ENCODE measurements at places on chromosomes 16 and 17.

- no peak for DNase-seq
These were observed 75.1 kb downstream of the GRIN2A start for GRCh38 chr16:10107081-10107480.

- DNase-seq = no peak
These were observed 7.1 kb downstream of the CARHSP1 start for GRCh38 chr16:8861563-8862308.

DNA sequence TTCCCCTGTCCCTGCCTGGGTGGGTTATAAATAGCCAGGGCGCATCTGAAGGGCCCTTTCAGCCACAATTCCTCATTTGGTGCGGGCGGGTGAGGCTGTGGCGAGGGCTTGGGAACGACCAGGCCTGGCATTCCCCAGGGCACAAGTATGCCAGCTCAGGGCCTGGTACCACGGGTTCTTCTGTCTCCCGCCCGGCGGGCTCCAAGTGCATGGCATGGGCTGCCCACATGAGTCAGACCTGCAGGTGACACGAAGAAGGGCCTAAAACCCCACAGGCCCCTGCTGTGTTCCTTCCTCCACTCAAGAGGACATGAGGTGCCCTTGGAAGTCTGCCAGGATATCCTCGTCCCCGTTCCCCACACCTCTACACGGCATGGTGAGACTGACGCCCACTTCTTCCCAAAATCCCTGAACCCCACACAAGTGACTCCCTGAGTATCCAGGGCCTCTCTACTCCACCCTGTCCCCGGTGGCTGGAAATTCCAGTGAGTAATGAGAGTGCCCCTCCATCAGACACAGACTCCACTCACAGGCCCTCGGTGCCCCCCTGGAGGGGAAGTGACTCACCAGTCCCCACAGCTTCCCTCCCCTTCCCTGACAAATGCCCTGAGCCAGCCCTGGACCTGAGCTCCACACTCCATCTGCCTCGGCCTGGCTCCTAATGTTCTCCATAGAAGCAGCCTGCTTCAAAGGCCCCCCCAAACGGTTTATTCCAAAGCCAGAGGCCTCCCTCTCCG lies 68.8 kb downstream of the ABR start:
- no peak for DNase-seq

DNA sequence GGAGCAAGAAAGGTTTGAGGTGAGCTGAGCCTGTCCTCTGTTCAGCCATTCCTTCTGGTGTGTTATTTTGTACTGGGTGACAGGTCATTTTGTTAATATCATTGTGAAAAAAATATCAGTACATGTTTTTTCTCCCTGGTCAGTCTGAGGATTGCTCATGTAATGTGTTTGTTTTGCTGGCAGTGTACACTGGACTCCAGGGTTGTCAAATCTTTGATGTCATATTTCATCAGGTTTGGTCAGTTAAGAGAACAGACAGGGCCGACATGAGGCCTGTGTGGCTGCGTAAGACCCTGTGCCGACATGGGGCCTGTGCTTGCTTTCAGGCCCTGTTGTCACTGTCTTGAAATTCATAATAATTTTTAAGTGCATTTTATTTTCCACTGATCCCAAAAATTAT lies 22.5 kb downstream of the CLUAP1 start:
- DNase-seq = no peak

DNA sequence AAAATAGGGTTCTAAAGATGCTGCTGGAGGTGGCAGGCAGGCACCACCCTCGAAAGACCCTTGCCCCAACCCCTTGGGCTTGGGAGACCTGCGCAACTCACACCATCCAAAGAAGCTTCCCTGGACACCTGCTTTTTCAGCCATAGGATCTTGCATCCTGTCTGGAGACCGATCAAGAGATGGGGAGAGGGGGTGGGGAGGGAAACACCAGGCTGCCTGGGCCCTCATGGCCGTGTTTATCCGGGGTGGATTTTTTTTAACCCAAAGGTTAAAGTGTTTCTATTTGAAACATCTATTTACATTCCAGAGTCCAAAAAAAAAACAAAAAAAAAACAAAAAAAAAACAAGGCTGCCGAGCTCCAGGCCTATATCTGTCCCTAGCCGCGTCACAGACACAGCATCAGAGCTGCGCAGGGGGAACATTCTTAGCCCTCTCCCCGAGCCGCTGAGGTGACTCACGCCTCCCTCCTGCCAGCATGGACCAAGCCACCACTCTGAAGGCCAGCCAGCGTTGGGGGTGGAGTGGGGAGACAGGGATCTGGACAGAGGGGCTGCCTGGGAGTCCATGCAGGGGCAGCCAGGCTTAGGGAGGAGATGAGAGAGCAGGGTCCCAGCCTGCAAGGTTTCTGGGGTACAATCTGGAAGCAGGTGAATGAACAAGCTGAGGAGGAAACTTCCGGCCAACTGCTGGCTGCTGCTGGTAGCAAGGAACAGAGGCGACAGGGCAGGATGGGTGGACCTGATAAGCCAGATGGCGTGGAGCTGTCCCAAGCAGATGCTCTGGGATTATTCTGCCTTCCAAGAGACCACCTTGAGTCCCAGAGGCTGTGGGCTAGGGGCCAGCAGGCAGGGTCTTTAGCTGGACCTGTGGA lies 14.8 kb downstream of the HDAC5 start:
- DNase-seq = no peak

DNA sequence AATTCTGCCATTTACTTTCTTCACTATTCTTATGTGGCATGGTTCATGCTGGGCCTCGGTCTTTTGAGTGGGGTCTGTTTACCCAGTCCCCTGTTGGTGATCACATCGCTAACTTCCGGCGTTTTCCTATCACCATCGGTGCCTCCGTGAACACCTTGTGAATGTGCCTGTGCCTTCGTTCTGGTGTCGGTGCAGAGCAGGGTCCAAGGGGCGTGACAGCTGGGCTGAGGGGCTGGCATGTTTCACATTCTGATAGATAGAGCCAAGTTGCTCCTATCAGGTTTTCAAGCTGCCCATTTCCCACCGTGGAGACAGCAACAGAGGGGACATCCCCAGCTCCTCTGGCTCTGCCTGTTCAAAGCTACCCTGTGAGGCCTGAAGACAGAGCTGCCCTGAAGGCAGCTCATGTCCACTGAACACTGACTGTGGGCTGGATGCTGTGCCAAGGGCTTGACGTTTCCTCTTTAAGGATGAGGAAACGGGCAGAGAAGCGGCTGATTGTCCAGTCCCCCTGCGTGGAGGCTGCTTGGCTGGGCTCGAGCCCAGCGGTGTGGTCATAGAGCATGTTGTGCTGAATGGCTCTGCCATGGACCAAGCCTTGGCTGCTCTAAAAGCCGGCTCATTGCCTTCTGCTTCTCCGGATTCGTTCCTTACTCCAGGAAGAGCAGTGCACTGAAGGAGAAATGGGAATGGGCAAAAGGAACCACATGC lies 17.0 kb downstream of the DHODH start:
- no peak for DNase-seq

DNA sequence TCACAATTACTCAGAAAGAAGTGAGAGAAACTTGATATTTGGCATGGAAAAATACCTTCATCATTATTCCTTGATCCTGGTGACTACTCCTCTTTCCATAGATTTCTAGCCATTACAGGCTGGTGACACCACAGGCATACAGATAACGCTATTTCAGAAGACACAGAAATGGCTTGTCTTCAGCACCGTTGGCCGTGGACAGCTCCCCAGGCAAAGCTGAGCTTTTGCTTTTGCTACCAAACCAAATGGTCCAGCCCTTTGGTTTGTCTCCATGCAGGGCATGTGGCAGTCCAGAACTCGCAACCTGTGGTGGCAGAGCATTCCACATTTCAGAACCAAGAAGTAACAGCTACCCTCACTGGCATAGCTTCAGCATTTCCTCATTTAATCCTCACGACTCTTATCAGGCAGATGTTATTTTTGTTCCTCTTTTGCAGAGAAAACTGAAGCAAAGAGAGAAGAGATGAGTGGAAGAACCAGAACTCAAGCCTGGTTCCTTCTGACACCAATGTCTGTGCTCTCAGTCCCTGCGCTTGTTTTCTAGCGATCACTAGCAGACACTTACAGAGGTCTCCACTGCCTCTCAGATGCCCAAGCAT lies 55.5 kb downstream of the HS3ST4 start:
- DNase-seq = peak; percentile 22

DNA sequence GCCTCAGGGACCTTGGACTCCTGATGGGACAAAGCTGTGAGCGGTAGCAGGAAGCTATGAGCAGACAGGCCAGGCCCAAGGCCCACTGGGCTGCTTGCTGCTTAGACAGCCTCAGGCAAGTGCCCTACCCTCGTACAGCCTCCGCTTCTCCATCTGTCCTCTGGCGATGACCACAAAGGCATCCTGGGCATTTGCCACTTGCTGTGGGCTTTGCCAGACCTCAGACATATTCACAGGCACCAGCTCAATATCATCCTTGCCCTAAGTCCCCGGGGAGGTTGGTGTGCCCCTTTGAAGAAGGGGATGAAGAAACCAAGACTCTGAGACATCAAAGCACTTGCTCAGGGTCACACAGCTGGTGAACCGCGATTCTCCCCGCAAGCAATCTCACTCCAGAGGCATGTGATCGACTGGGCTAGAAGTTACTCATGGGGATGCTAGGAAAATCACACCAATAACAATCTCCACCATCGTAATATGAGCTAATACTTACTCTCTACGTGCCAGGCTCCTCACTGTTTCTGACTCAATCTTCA lies 21.7 kb downstream of the PPL start:
- no peak for DNase-seq

DNA sequence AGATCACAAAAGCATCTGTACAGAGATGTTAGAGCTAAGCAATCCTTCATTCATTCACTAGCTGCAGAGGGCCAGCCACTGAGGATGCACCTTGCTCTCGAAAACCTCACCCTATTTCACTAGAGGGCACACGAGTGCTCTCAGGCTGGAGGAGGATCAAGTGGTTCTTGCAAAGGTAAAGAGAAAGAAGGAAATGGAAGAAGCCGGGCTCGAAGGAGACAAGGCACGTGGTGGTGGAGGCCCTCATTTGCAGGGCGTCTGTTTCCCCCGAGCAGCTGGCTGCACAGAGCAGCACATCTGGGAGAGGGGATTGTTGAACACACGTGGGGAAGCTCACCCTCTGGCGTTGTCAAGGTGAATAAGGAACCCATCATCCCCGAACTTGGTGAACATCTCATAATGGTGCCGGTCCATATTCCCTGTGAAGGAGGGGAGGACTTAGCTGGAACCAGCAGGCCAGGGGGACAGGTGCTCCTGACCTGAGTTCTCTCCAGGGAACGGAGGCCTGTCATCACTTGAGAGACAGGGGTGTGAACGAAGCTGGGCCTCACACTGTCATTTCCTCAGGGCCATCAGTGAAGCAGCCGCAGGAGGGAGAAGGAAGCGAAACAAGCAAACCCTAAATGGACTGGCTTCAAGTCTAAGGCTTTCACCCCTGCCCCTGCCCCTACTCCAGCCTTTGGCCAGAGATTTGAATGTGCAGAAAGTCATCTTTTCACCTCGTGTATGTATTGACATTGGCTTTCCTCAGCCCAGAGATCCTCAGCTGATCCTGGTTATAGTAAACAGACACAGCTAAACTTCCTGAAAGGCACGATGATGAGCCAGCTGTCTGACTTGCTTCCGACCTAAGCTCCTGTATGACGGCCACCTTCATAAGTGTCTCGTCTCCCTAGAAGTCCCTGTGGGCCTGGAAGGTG lies 27.6 kb downstream of the PRKAR1A start:
- no peak for DNase-seq

- peak; percentile 25 for DNase-seq
These were observed 112.1 kb downstream of the UTP18 start for GRCh38 chr17:51372345-51373004.

DNA sequence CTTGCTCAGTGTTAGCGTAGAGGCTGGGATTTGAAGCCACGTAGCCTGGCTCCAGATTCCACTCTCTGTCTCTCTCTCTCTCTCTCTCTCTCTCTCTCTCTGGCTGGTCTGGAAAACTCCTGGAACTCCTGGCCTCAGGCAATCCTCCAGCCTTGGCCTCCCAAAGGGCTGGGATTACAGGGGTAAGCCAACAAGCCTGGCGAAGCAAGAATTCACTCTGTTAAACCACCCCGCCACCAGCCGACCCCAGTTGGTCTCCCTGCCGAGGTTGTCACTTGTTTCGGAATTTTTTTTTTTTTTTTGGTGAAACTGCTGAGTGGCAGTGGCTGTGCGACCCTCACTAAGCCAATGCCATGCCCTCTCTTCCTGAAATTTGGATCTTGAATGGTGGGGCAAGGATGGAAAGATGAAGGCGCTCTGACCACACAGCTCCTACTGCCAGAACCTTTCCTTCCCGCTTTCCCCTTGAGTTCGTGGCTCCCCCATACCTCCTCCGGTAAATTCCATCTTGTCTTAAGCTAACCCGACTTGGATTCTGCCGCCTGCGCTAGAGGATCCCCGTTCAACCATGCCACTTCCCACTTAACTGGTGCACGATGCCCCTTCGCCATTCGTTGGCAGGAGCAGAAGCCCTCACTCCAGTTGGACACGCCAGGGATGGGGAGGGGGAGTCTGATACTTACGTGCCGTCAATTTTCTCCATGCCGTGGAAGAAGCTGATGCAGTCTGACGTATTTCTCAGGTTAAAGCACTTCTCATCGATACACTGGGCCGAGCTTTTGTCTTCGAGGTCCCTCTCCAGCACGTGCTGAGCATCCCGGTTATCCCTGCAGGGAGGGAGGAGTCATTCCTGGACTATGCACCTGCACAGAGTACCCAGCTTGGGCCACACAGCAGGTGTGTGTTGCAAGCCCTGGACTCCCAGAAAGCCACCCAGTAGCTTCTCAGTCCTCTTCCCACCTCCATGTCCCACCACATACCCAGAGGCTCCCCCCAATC lies 13.1 kb downstream of the TEKT5 start:
- no peak for DNase-seq

GRCh38 chr16:15636392-15636873 lies 6.5 kb downstream of the MARF1 start:
- no peak for DNase-seq

DNA sequence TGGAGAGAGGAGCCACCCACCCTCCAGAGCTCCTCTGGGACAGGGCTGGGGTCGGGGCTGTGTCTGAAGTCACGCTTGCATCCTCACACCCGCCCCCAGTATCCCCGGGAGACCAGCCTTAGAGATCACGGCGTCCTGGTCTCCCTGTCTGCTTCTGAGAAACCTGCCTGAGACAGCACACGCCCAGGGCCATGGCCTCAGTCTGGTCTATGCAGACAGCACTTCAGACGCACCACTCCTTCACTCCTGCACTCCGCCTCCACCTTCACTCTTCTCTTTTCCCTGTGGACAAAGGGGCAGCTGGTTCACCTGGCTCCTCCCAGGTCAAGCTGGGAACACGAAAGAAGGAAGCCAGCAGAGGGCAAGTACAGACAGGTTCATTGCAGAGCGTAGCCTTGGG lies 248.0 kb upstream of the GSE1 start:
- DNase-seq = no peak

All from NT2/D1 (cell line).